Fibroblast of the aortic adventitia (primary cell): ENCODE measurements at places on chromosomes 7 and 10. TPM values are rescaled to one million over a fixed set of nuclear protein-coding genes. Genes with fewer than 3 reads are reported as not detected.

The KIN gene
- total RNA-seq, result 7.0 and 55.2 TPM in 2 replicates

The PKD2L1 gene
- total RNA-seq, result not detected in 2 replicates

The MGMT gene
- 21.8 and 44.9 TPM in 2 replicates for total RNA-seq

The STEAP4 gene
- 1.8 and 2.1 TPM in 2 replicates for total RNA-seq

The AFAP1L2 gene
- total RNA-seq, result 0.18 TPM in 1 of 2 replicates, not detected in the other

The ATOH7 gene
- not detected in 2 replicates for total RNA-seq
